ENCODE measurements at places on chromosomes 4 and X. TPM values are rescaled to one million over a fixed set of nuclear protein-coding genes. Genes with fewer than 3 reads are reported as not detected.

GRCh38 chr4:61921920-61922319 is 721.8 kb downstream of the ADGRL3 start:
- no peaks in the 10 kb centered on the region for H3K27me3 ChIP-seq
- H3K4me3 ChIP-seq, result no peak overlapping the region
- no peak for DNase-seq
- H3K36me3 ChIP-seq, result no peaks in the 10 kb centered on the region
- H3K4me1 ChIP-seq, result no peaks in the 10 kb centered on the region

DNA sequence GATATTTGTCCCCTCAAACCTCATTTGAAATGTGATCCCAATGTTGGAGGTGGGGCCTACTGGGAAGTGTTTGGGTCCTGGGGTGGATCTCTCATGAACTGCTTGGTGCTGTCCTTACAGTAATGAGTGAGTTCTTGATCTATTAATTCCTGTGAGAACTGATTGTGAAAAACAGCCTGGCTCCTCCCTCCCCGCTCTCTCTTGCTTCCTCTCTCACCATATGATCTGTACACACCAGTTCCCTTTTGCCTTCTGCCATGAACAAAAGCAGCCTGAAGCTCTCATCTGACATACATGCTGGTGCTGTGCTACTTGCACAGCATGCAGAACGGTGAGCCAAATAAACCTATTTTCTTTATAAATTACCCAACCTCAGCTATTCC is 11.2 kb upstream of the YIPF7 start:
- H3K36me3 ChIP-seq, result no peaks in the 10 kb centered on the region
- no peak overlapping the region for H3K4me3 ChIP-seq
- no peak overlapping the region for H3K27ac ChIP-seq
- H3K27me3 ChIP-seq, result no peaks in the 10 kb centered on the region

- no peaks in the 10 kb centered on the region for H3K27me3 ChIP-seq
- H3K4me3 ChIP-seq, result no peak overlapping the region
- no peaks in the 10 kb centered on the region for H3K4me1 ChIP-seq
- H3K36me3 ChIP-seq, result no peaks in the 10 kb centered on the region
These were observed 19.4 kb downstream of the STOX2 start for GRCh38 chr4:183924362-183925044.

DNA sequence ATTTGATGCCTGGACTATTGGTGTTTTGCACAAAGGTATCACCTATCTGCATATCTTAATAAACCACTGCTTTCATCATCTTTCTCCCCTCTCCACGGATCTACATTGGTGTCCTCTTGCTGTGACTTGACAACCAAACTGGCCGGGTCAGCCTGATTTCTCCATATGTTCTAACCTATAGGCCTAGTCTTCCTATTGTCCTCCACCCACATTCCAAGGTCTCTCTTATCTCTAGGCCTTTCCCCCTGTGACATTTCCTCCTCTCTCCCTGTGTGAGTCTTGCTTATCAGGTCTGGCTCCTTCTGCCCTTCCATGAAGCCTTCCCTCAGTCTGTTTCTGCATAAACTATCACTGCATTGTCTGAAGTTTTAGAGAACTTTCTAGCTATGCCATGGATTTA is 33.7 kb downstream of the ARHGAP24 start:
- H3K27ac ChIP-seq, result no peak overlapping the region
- H3K36me3 ChIP-seq, result no peaks in the 10 kb centered on the region
- no peaks in the 10 kb centered on the region for H3K27me3 ChIP-seq
- no peak for DNase-seq

DNA sequence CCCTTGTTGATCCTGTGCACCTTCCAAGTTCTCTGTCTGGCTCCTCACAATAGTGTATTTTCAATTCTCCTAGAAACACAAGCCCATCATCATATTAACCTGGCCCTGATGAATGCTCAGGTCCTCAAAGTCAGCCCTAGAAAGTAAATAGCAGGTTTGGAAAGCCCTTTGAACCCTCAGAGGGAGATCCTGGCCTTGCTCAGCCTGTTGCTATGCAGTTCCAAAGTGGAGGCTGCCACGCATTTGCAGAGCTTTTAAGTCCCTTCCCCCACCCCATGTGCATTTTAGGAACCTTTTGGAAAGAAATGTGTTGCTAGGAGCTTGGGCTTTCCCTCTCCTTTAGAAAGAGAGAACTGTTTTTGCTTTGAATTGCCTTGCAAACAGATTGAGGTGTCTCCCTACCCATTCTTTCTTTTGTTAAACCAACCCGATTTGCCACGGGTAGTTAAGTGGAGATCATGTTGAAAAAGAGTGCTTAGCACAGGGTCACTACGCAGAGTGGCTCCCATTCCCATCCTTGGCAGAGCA is 12.2 kb downstream of the MAMLD1 start:
- H3K4me3 ChIP-seq, result no peak overlapping the region
- H3K4me1 ChIP-seq, result no peaks in the 10 kb centered on the region
- H3K27me3 ChIP-seq, result peaks cover 5% of the 10 kb centered on the region
- DNase-seq, result no peak
- no peak overlapping the region for H3K27ac ChIP-seq

GRCh38 chr4:82780752-82781231 is 17.8 kb downstream of the SCD5 start:
- peak overlapping the region; percentile 1 for H3K27ac ChIP-seq
- H3K4me1 ChIP-seq, result no peaks in the 10 kb centered on the region
- peak; percentile 69 for DNase-seq
- H3K36me3 ChIP-seq, result no peaks in the 10 kb centered on the region
- no peaks in the 10 kb centered on the region for H3K27me3 ChIP-seq

The CYBB gene
- total RNA-seq, result 13.1 TPM

The MYOZ2 gene
- 0.15 TPM for total RNA-seq

DNA sequence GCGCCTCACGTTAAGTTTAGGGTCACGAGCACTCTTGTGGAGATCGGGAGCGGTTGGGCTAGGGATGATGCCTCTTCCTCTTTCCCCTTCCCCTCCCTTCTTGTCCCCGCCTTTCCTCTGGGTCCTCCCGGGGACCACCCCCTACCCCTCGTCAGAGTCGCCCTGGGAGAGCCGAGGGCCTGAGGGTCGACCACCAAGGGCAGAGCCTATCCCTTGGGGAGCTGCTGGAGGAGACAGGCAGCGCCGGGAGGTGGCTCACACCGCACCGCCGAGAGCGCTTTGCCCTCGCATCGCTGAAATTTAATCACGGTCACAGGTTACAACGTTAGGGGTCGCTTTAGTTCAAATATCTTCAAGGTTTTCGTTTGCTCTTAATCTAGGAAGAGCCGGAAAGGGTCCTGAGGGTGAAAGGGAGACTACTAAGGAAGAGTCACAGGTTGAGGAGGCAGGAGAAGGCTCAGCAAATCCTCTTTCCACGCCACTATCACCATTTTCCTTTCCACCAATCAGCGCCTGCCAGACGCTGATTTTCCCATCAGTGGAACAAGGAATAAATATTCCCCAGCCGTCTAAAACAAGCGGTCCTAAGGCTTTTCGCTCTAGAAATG is 528 bp upstream of the SNCA start:
- H3K36me3 ChIP-seq, result no peaks in the 10 kb centered on the region
- H3K27ac ChIP-seq, result peak overlapping the region; percentile 33
- H3K4me3 ChIP-seq, result peak overlapping the region; percentile 51
- H3K4me1 ChIP-seq, result no peaks in the 10 kb centered on the region
- no peaks in the 10 kb centered on the region for H3K27me3 ChIP-seq
- no peak for DNase-seq

DNA sequence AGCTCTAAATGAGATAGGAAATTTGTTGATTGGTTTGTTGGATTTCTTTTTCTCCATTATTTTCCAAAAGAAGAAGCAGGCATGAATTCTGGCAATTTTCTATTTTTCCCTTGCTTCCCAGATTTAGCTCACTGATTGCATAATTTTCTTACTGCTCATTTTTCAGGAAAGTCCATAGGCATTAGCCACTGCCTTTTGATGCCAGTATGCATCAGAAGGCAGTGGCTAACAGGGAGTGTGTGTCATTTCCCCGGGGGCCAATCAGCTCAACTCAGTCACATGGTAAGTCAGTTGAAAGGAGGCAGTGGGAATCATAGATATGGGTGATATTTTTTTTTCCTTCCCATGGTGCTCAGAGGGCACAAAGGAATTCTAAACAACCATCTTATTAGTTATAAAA is 156.7 kb downstream of the TRIML1 start:
- H3K27me3 ChIP-seq, result no peaks in the 10 kb centered on the region
- no peaks in the 10 kb centered on the region for H3K36me3 ChIP-seq
- no peak overlapping the region for H3K27ac ChIP-seq

DNA sequence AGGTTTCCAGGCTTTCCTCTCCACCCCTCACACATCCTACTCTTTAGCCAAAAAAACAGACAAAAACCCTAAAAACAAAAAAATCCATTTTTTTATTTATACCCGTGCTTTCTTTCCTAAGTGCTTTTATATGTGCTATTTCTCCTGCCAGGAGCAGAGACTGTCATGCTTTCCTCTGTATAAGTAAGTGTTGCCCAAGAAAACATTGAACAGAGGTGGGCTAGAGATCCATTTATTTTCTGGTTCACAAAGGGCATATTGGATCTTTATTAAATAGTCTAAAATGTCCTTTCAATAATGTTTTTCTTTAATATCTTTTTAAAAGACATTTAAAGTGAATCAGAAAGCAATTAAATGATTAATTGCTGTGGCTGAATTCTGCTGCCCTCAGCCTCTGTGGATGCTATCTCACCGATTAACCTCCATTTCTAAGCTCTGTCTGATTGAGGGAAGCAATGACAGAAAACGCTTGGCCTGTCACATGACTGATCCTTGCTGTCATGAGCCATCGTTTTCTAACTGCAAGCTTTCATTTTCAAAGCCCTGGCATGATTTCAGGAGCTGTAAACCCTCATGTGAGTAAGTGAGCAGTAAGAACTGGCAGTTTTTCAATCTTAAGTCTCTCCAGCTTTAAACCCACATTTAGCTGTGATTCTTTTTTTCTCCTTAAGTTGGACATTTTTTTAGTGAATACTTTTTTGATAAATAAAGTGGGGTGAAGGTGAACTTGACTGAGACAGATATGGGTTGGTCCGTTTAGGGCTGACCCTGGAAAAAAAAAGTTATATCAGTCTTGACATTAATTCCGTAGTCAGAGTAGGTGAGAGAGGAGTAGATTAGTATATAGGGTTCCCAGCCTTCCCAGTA is 180.7 kb upstream of the PGRMC2 start:
- H3K4me1 ChIP-seq, result no peaks in the 10 kb centered on the region
- H3K27me3 ChIP-seq, result no peaks in the 10 kb centered on the region
- no peak for DNase-seq
- no peak overlapping the region for H3K4me3 ChIP-seq
- H3K27ac ChIP-seq, result peak overlapping the region; percentile 31

DNA sequence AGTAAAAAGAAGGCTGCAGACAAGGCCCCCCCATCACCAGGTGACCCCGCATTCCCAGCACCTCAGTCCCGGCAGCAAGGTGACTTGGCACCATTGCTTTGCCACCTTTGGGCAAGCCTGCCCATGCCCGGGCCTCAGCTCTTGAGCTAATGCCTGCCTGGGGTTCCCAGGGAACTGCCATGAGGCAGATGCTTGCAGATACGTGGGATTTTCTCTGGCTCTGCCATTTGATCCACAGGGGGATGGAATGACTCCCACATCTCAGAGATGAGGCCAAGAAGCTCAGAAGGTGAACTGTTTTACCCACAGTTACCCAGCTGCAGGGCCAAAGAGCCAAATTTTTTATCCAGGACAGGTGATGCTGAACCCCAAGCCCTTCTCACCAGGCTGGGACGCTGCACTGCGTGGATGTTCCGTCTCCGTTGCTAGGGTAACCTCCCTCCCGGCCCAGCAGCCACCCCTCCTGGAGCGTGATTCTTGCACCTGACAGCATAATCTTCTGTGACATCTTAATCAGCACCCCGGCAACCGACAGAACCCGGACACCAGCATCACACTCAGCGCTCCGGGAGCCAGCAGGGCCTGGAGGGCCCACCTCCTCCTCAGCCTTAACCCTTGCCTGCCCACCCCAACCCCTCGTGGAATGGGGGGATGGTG is 15.7 kb upstream of the MSX1 start:
- no peaks in the 10 kb centered on the region for H3K36me3 ChIP-seq
- no peak overlapping the region for H3K4me3 ChIP-seq
- no peak for DNase-seq
- H3K27me3 ChIP-seq, result peaks cover 5% of the 10 kb centered on the region

- no peaks in the 10 kb centered on the region for H3K4me1 ChIP-seq
- no peak overlapping the region for H3K4me3 ChIP-seq
- DNase-seq, result no peak
- no peak overlapping the region for H3K27ac ChIP-seq
- no peaks in the 10 kb centered on the region for H3K36me3 ChIP-seq
These were observed 167.1 kb downstream of the NSUN7 start for GRCh38 chr4:40916880-40917279.

The GPC4 gene
- total RNA-seq, result 5.2 TPM

GRCh38 chr4:39442998-39443397 is 15.7 kb downstream of the RPL9 start:
- H3K27me3 ChIP-seq, result no peaks in the 10 kb centered on the region
- H3K27ac ChIP-seq, result no peak overlapping the region
- H3K4me1 ChIP-seq, result no peaks in the 10 kb centered on the region
- no peak for DNase-seq

The RTL9 gene
- total RNA-seq, result 0.32 TPM

DNA sequence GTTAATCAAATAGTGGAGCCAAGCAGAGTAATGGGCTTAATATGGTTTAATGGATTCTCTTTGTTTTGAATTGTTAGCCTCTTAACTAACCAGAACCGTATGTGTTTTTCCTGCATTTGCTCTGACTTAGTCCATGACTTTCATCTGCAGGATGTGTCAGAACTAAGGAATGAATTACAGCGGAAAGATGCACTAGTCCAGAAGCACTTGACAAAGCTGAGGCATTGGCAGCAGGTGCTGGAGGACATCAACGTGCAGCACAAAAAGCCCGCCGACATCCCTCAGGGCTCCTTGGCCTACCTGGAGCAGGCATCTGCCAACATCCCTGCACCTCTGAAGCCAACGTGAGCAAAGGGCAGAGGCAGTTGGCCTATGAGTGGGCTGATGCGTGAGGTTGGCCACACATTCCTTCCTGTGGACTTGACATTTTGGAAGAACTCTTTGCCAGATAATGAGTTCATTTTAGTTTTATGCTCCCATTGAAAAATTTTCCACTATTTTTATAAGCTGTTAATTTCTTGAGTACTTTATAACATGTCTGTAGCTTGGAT is 9.1 kb downstream of the MED28 start:
- H3K27me3 ChIP-seq, result no peaks in the 10 kb centered on the region
- H3K4me1 ChIP-seq, result no peaks in the 10 kb centered on the region
- DNase-seq, result no peak
- H3K27ac ChIP-seq, result no peak overlapping the region
- peaks cover 4% of the 10 kb centered on the region for H3K36me3 ChIP-seq
- no peak overlapping the region for H3K4me3 ChIP-seq

DNA sequence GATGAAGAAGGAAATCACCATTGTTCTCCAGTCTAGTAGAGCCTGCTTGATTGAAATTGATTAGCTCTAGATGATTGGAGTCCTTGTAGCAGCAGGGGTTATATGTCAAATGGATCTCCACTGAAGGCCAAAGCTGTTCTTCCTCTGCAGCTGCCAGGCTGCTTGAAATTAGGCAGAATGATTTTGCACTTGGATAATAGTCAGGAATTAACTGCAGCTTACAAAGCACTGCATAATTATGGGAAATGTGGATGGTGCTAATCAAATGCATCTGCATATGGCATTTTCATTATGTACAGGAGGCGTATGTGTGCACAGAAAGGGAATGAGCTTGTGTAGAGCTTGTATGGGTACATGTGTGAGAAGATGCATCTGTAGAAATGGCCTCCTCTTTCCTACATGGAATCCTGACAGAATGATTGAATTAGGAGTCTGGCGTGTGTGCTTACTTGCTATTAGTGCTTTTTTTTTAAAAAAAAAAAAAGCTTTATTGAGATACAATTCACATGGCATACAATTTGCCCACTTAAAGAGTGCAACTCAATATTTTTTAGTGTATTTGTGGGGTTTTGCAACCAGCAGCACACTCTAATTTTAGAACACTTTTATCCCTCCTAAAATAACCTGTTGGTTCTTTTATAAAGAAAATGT is 65.9 kb downstream of the TMEM131L start:
- H3K27me3 ChIP-seq, result no peaks in the 10 kb centered on the region
- H3K36me3 ChIP-seq, result no peaks in the 10 kb centered on the region
- DNase-seq, result no peak
- H3K4me3 ChIP-seq, result no peak overlapping the region

All from breast epithelium (tissue), 4 donors.